Right forelimb (tissue), 1 donor: ENCODE measurements at places on chromosomes 7 and 10.

GRCh38 chr10:3408603-3409365, 236.2 kb upstream of the PITRM1 start:
- no peak for DNase-seq

DNA sequence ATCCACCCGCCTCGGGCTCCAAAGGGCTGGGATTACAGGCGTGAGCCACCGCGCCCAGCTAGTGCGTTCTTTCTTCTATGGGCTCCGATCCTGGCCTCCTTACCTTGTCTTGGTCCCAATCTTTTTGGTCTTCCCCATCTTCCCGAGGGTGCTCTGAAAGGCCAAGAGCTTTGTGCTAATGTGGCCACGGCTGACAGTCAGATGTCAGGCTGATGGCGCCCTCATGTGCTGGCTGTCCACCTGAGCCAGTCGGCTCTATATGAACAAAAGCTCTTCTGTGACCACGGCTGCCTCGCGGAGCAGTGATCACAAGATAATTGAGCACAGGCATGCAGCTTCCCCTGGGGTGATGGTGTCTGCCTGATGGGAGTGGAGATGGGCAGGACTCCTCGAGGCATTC, 11.0 kb upstream of the AHCYL2 start:
- DNase-seq, result no peak

DNA sequence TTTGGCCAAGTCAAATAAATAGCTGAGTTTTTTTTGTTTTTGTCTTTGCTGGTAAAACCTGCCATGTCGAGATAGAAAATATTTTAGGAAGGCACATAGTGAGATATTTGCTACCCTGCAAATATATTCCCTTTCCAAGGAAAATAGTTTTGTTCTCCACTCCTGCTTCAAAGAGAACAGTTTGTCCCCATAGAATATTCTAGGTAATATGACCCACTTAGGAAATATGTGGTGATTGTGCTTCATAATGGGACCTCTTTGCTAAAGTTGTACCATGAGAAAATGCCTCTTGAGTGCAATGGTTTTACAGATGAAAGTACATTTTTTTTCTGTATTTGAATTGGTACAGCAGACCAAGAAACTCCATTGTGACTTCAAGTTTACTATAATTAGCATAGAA, 41.6 kb downstream of the SMNDC1 start:
- DNase-seq, result no peak

DNA sequence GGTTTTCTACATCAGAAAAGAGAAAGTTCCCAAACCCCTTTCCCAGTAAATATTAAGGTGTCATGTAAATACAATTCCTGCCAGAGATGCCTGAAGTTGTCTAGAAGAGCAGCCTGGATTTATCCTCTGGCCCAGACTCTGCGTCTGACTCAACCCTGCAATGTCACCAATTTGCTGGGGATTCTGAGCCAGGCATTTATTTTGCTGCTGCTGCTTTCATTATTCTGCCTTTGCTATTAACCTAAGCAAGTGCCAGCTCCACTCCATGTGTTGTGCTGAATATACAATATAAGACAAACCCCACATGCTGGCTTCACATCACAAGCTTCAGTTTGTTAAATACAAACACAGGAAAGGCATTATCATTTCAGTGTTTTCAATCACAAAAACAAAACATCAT, 59.1 kb downstream of the ELAPOR2 start:
- no peak for DNase-seq

- DNase-seq, result no peak
These were observed 58.4 kb downstream of the NRF1 start for GRCh38 chr7:129669901-129670300.

DNA sequence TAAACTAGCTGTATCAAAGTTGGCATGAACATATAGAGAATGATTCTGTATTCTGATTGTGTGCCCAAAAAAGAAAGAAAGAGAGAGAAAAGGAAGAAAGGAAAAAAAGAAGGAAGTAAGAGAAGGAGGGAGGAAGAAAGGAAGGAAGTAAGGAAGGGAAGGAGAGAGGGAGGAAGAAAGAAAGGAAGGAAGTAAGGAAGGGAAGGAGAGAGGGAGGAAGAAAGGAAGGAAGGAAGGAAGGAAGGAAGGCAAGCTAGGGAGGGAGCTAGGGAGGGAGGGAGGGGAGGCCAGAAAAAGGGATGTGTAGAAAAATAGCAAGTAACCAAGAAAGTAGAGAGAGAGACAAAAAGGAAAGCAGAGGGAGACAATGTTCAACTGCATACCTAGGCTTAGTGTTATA, 60.7 kb upstream of the TARP start:
- DNase-seq, result no peak

DNA sequence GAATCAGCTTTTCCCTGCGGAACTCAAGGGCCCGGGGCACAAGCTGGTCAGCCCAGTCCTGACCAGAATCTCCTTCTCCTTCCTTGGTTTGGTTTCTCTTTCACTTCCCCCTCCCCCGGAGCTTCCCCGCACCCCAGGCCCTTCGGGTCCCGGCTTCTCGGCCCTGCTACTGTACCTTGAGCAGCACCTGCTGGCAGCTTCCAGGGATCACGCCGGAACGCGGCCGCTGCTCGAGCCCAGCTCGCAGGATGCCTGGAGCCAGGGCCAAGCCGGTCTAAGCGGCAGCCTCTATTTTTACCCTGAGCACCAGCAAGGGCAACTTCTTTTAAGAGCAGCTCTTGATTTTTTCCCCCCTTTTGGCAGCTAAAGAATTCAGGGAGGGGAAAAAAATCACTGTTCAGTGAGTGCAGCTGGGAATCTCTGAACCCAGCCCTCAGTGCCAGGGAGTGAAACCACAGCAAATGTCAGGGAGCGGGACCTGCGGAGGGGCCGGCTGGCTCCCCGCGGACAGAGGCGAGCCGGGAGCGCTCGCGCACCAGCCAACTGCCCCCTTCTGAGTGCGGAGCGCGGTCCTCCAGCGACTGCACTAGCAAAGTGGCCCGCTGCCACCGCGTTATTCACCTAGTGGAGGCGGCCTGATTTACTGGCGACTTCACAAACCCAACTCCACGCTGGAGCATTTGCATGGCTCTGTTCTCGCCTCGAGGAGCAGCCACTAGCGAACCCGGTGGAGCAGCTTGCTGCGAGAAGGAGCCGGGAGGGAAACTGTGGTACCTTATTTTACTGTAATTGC, 2.4 kb upstream of the INHBA start:
- DNase-seq, result peak; percentile 90

GRCh38 chr7:39721919-39722597, 98.7 kb downstream of the RALA start:
- DNase-seq, result no peak

DNA sequence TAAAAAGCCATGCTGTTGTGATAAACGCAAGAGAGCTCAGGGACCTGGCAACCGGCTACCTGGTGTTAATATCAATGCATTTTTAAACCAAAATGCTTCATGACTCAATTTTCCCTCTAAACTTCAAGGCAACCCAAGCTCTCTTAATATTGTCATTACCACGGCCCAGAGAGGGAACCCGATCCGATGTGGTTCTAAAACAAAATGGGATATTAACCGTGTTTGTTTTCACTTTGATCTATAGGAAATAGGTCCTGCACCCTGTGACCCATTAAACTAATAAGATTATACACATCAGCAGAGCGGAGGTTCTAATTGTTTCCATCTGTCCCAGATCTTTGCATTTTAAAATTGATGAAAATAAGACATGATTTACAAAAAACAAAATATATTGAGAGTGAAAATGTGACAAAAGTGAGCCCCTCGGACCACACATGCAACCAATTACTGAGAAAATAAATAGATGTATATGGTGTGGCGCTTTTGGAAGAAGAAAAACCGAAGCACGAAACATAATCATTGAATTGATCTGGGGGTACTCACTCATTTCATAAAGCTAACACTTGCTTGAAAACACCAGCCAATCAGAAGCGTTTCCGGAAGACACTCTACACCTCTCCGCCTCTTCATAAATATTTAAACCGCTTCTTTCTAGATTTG, 290.3 kb upstream of the NFE2L3 start:
- no peak for DNase-seq

GRCh38 chr7:153399554-153399940, 640.0 kb downstream of the ACTR3B start:
- no peak for DNase-seq

DNA sequence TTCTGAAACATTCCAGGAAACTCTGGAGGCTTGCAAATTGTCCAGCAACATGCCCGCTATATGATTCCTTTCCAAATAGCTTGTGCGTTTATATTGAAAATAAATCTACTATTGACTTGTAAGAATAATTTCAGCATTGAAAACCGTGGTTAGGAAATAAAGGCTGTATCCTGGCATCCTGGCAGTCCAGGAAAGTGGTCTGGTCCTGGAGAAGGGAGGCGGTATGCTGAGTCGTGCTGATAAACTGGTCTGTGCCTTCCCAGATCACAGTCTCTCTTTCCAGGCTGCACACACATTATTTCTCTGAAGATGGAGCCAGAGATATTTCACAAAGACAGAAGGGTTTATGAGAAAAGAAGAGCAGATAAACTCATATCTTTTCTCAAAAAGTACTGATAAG, 350.1 kb upstream of the COBL start:
- no peak for DNase-seq

DNA sequence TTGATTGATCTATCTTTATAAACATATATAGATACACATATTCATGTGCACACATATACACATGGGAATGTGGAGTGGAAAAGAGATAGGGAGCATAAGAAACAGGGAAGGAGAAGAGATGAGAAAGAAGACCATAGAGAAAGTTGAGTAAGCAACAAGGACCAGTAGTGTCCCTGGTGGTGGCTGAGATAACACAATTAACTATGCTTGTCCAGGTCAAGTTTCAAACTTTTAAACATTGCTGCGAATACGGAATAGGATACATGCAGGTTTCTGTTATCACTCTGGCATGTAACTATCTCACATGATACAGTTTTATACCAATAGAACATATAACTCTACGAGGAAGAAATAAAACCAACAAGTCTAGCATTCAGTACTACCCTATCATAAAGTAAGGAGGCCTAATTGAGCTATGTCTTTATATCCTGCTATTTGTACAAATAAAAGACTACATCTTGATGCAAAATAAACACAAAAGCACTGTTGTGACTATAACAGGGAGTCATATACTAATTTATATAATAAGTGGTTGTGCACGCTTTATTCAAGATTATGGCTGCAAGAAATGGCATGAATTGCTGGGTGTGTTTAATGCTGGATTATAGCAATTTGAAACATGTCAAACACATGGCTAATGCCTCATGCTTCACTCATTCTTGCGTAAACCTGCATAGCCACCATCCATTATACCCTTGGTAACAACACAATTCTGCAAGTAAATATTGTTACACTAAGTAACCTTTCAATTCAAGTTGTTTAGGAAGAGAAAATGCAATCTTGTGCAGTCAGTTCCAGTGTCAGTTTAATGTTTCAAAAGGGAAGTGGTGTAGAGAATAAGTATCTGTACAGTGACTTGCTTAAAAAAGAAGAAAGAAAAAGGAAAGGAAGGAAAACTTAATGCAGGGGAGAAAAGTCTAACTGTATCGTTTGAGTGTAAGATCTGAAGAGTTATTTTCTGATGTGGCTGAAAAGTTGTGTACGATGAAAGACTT, 8.2 kb downstream of the FOXP2 start:
- DNase-seq, result no peak

DNA sequence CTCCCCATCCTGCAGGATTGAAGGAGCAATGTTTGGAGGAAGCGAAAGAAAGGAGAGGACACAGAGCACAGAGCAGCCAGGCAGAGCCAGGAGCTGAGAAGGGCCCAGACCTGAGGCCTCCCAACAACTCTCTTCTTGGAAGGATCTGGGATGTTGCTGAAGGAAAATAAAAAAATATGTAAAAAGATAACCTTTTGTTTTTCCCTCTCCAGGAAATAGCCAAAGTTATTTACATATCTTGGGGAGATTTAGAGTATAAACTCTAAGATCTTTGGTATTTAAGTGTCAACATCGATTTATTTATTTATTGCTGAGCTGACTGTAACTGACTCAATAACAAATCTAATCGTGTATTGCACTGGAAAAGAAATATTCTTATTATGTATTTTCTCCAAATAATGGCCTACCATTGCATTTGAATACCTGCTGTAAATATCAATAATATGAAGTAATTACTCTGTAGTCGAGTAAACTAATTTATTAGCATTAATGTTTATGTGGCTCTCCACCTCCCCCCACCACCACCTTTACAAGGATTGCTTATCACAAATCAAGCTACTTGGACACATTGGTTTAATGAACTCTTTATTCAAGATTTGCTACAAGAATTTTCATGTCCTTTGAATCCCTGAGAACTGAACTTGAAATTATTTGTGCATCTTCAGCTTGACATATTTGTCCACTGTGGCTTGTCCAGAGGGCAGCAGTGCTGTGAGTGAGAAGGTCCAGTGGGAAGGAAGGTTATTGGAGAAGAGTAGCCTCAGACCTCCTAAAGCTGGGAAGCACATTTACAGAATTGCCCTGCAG, 1.8 kb upstream of the HOXA11 start:
- peak; percentile 36 for DNase-seq

- no peak for DNase-seq
These were observed 38.9 kb upstream of the PFKP start for GRCh38 chr10:3028441-3028840.

DNA sequence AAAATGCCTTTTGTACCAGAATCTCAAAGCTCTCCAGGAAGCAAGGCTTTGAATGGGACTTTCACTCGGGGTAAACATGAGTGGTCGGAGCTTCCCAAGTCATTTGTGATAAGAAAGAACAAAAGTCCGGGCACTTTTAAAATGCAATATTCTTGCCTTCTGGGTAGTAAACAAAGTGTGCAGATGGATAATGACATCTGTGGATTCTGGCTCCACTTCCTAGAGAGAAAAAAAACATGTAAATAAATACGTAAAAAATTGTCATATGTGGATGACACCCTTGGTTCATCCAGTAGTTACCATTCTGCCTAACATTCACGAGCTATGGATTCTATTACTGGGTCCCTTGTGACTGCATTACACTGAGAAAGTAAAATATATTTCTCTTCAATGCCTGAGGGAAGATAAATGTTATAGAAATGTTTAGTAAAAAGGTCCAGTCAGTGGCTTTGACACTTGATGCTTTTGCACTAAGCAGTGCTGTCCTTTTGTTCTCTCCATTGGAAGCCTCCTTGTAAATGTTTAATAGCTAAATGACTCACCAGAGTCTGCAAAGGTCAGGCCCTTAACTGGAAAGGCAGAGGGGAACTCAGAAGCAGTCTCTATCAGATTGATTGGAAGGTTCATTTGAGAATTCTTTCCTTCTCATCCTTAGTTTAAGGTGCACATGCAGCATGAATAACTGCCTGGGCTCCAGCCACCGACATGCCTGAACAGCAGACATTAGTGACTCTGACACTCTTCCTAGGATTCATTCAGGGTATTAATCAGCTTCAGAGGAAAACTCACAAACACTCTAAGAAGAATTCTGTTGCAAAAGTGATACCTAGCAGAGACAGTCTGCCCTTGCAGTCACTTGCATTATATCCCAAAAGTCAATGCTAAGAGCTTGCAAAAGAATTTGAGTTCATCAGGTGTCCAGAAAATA, 11.7 kb upstream of the EDRF1 start:
- DNase-seq, result no peak
